ENCODE measurements at places on chromosomes 16 and 17.

DNA sequence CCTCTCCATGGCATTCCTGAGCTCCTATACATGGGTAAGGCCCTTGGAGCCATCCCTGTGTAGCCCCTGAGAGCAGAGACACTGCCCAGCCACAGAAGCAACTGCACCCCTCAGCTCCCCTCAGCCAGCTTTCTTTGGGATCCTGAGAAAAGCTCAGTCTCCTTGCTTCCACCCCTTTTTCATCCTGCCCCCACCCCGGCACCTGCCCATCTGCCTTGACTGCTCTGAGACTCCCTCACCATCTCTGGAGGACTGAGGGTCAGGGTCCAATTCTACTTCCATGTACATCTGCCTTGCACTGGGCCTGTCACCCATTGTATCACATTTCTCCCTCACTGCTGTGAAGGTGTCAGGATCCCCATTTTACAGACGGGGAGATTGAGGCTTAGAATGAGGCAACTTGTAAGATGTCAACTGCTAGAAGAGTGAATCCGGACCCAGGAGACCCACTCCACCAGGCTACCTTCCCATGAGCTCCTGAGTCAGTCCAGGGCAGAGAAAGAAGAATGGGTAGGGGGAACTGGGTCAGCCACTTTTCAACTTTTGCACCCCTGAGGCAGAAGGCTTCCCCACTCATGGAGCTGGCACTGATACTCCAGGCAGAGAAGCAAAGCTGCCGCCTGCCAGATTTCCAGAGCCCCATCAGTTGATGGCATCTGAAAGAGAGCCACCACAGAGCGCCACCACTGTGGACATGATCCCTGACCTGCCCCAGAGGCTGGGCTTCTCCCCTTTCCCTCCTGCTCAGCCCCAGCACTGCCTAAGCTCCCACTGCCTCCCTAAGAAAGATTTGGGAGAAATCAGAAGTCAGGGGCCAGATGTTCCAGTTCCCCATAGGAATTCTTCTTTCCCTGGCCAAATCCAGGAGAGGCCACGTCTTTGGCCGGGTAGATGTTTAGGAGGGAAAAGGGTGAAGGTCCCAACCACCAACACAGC is 135.4 kb downstream of the TMEM132E start:
- DNase-seq = no peak

- DNase-seq = peak; percentile 77
Observed at GRCh38 chr16:85554114-85554888, 58.8 kb upstream of the GSE1 start.

DNA sequence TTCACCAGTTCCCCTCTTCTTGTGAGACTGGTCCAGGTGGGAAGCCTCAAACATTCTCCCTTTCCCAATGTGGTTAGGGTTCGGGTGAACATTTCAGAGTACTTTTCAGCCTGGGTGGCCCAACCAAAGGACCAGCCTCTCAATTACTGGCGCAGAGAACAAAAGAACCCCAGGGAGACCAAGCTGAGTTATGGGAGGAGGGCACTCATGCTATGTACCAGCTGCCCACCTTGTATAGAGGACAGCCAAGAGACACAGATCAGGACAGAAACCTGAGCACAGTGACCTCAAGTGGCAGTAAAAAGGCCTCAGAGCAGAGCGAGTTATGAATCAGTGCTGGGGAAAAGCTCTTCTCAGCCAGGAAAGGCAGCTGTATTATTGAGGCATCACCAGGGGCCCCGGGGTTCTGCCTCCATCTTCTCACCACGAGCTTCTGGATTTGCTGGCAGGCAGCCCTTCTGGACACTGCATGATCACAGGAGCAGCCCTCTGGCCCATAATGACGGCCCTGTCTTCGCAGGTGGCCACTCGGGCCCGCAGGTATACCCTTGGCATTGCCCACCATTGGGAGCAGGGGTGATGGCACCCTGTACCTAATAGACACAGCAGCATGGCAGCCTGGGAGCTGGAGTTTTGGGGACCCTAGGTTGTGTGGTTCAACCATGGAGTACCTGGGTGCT is 3.8 kb downstream of the G6PC3 start:
- DNase-seq = no peak

- DNase-seq = no peak
Observed at GRCh38 chr17:81298991-81299738, 4.1 kb upstream of the SLC38A10 start.

DNA sequence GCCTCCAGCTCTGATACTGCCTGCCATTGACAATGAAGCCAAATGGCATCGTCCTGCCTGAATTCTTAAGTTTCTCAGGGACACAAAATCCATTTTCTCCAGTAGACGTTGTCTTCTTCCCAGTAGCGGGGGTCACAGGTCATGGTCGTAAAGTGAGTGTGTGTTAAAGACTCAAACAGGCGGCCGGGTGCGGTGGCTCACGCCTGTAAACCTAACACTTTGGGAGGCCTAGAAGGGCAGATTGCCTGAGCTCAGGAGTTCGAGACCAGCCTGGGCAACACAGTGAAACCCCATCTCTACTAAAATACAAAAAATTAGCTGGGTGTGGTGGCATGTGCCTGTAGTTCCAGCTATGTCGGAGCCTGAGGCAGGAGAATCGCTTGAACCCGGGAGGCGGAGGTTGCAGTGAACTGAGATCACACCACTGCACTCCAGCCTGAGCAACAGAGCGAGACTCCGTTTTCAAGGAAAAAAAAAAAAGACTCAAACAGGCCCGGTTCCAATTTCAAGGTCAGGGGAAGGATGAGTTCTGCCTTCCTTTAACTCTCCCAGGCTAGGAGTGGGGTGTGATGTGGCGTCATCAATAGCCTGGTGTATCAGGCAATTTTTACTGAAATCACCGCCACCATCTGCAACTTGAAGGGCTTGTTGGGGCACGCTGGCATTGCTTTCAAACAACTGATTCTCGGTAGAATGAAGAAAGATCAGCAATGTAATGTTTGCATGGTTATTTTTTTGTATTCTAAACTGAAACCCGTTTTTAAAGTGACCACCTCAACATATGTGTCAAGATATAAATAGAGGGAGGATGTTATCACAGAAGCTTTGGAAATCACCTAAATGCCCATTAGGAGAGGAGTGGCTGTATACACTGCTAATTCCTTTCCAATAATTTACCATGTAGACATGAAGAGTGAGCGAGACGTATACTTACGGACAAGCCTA is 91.0 kb downstream of the WSCD1 start:
- peak; percentile 18 for DNase-seq

DNA sequence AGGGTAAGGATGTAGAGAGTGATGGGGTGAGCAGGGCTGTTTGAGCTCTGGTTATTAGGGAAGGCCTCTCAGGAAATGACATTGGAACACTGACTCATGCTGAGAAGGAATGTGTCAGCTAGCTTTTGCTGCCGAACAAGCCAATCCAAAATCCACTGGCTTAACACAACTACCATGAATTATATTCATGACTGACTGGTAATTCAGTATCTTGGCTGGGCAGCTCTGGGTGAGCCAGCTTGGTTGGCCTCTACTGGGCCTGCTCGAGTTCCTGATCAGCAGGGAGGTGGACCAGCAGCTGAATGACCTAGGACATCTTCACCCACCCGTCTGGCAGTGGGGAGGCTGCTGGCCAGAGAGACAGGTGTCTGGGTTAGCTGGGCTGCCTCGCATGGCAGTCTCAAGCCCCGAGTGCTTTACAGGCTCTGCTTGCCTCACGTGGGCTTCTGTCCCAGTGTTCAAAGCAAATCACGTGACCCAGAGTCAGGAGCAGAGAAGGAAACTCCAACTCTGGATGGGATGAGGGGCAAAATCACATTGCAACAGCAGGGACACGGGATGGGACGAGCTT is 209.4 kb downstream of the KATNIP start:
- DNase-seq = no peak

DNA sequence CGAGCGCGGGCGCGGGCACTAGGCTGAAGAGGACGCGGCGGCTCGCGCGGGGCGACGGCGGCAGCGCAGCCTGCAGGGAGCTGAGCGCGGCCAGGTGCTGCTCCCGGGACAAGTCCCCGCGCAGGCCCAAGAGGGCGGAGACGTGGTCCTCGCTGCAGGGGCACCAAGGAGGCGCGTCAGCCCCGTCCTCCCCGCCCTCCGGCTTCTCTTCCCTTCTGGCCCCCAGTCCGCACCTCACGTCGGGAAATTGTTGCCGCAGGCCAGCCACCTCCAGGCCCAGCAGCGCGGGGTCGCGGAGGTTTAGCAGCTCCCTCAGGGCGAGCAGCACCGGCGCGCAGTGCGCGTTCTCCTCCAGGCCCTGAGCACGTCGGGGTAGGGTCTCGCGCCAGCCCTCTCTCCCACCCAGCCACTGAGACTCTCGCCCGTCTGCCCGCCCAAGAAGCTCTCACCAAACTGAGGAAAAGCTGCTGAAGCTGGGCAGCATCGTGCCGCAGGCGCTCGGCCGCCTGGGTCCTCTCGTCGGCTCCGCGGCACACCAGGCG is 761 bp upstream of the MATCAP1 start:
- no peak for DNase-seq

DNA sequence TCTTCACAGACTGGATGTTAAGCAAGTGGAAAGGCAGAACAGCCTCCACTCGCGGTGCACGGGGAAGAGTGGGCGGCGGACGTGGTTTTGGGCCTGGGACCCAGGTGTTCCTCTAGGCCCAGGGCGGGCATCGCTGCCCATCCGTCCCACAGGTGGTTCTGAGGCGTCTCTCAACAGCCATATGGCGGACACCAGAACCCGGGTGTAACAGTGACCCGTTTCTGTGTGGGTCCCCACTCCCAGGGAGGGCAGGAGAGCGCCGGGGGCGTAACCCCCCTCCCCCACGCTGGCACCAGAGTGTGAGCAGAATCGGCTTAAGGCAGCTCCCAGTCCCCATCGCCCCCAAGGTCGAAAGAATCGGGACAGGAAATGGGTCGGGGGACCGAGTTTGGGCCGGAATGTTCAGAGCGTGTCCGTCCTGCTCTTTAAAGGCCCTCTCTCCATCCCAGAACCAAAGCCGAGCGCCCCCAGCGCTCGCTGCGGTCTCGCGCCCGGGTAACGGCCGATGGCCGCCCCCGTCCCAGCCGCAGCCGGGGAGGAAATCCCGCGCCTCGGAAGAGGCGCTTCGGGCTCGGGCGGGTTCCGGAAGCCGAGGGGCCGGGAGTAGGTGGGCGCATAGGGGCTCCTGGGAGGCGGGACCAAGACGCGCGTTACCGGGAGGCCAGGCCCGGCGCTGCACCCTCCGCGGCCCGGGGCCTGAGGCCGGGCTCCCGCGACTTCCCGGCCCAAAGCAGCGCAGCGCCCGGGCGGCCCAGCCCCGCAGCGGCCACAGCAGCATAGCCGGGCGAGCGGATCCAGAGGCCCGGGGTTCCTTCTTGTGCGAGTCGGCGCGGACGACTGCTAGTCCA is at the start of gene TK2:
TK2 (minus strand) TSS at position 839 of the 848 bp plus-strand sequence; CDS start at position 778, 61 bp downstream.
- peak; percentile 91 for DNase-seq

- DNase-seq = no peak
Observed at GRCh38 chr17:57092171-57092570, 7.1 kb downstream of the AKAP1 start.

- no peak for DNase-seq
Observed at GRCh38 chr17:4696437-4696805, 7.5 kb downstream of the PELP1 start.

- DNase-seq = no peak
Observed at GRCh38 chr17:2191785-2192184, 111.8 kb downstream of the SMG6 start.

DNA sequence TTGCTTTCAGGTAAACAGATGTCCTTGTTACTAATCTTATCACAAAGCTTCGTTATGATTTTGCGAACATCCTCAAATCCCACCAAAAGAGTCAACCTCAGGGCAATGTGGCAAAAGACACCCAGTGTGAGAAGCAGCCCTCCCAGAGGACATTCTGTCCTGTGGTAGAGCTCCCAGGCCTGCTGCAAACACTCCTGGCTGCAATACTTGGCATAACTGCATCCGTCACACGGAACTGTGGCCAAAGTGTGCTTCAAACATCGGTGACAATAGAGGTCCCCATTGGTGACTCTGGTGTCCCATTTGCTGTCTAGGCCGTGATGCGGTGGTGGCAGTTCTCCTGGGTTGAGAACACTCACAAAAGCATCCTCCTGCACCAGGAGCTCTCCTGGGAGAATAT is 29.5 kb downstream of the SMYD4 start:
- DNase-seq = no peak

GRCh38 chr16:21336231-21336630 is 58.1 kb upstream of the CRYM start:
- no peak for DNase-seq

- DNase-seq = no peak
Observed at GRCh38 chr16:14193316-14193871, 122.3 kb downstream of the MRTFB start.

DNA sequence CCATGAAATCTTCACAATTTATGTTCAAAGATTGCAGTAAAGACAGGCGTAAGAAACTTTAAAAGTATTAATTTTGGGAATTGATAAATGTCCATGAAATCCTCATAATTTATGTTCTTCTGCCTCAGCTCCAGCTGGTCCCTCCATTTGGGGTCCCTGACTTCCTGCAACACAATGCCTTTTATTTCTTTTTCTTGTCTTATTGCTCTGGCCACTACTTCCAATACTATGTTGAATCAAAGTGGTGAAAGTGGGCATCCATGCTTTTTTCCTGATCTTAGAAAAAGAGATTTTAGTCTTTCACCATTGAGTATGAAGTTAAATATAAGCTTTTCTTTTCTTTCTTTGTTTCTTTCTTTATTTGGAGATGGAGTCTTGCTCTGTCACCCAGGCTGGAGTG is 14.3 kb downstream of the TAT start:
- DNase-seq = no peak

Measured in left forelimb (tissue), 1 donor.